Glutamatergic neuron (in vitro differentiated cells): ENCODE measurements at places on chromosomes 2 and 18. TPM values are rescaled to one million over a fixed set of nuclear protein-coding genes. Genes with fewer than 3 reads are reported as not detected.

CELF4 gene
- 38.4 TPM for total RNA-seq

ICOS gene
- not detected for total RNA-seq

COL5A2 gene
- 23.7 TPM for total RNA-seq

NABP1 gene
- total RNA-seq: 13.0 TPM

ATF2 gene
- 91.3 TPM for total RNA-seq

RUFY4 gene
- total RNA-seq: not detected

NAT8 gene
- total RNA-seq: not detected

LONRF2 gene
- total RNA-seq: 1.3 TPM

COMMD1 gene
- total RNA-seq: 48.2 TPM

LIPG gene
- total RNA-seq: 10.2 TPM

SRBD1 gene
- total RNA-seq: 16.1 TPM
